ENCODE measurements at places on chromosomes 6 and 20.

- peak; percentile 96 for DNase-seq
Measured at GRCh38 chr20:5393218-5393870, 76.6 kb upstream of the PROKR2 start.

GRCh38 chr6:159099276-159099675 is 54.5 kb upstream of the TAGAP start:
- no peak for DNase-seq

DNA sequence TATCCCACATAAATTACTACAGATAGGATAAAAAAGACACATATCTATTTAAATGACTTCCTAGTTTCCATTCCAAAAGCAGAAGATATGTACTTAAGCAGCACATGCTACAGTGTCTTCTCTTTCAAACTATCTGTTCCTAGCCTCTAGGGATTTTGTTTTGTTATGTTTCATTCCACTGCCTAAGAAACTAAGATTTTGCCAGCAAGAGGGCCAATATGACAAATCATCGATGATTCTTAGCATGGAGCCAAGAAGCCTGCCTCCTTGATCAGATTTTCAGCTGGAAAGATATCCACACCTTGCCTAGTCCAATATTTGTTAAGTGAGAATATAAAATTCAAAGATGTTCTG is 7.0 kb downstream of the SNX5 start:
- DNase-seq, result no peak

GRCh38 chr6:170192905-170193304 is 98.0 kb downstream of the DLL1 start:
- no peak for DNase-seq

DNA sequence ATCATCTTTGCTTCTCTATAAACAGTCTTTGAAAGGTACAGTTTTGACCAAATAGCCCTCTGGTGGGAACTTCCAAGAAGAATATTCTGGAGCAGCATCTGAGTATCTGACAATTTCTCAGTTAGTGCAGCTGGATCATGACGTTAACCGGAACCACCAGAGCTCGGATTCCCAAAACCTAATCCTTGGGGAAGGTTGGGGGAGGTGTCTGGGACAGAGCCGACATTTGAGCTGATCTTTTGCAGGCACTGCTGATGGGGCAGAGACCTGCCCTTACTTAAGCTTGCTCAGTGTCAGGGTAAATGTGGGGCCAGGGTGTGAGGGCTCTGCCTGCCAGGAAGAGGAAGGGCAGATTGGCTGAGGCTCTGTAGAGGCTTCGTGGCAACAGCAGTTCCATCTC is 416.6 kb downstream of the DHX35 start:
- DNase-seq, result no peak

- peak; percentile 81 for DNase-seq
Measured at GRCh38 chr6:89940225-89941027, 46.2 kb downstream of the GJA10 start.

DNA sequence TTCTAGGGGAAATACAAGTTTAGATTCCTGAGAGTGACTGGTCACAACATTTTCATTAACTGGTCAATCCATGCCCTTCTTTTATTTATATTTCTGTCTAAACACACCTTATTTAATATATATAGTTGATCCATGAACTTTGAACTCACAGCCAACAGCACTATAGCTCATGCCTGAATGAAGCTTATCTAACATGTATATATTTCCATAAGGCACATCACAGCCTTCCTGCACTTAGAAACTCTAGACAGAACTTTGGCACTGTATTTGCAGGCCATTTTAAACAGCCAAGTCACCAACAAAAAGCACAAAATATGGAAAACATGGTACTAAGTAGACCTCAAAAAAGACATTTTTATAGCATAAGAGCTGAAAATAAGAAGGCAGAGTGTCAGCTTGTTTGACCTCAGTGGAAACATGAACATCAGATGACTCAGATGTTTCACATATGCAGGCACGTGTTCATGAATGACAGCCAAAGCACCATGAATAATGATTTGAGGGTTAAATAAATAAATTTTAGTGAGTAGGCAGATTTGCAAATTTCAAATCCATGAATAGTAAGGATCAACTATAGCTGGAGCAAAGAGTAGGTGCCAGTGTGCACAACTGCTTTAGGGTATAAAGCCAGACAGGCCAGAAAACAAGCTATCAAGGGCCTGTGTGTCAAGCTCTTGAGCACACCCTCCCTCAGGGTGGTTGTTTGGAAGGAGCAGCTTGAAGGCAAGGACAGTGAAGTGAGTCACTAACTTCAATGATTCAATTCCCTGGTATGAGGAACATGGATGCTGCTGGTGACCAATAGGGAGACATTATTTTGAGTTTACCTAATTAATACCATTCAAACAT is 88.9 kb upstream of the NT5E start:
- no peak for DNase-seq

GRCh38 chr6:127918506-127919427 is 17.9 kb upstream of the THEMIS start:
- no peak for DNase-seq

DNA sequence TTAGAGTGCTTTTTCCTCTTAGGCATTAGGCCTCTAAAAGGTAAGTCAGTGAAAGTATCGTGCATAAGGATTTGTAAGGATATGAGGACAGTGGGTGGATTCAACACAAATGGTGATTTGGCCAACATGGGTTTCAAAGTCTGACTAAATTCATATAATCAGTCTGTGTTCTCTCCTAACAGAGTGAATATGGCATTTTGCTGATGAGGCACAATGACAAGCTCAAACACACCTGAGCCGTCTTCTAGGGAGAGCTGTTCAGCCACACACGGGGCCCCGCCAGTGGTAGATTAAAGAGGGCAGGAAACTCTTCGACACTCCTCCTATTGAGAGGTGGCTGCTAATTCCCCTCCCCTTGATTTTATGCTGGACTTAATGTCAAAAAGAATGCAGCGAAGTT is 59.5 kb upstream of the PROKR2 start:
- no peak for DNase-seq

DNA sequence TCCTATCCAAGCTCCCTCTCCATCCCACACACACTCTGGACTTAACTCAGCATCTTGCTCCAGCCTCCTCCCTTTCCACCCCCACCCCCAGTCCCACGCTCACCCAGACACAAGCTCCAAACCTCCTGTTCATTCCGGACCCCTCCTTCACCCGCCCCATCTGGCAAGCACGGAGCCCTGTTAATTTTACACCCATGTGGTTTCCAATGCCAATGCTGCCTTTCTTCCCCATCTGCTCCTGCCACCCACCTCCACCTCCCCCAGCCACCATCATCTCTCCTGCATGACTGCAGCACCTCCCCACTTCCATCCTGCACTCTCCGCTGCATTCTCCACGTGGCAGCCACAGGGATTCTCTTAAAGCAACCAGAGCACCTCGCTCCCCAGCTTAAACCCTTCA is 9.9 kb upstream of the CDK5RAP1 start:
- no peak for DNase-seq

DNA sequence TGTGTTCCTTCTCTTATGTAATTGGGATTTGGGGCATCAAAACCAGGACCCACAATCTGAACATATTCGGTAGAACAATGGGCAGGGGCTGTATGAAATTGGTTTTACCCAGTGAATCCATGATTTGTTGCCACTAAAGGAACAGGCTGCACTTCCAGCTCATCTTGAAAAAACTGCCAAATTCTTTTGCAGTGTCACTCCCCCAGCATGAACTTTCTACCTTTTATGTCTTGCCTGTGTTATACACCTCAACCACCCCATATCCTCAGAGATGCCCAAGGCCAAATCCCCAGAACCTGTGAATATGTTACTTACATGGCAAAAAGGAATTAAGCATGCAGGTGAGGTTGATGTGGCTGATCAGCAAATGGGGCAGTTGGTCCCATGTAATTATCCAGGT is 280.2 kb upstream of the ECI2 start:
- no peak for DNase-seq

DNA sequence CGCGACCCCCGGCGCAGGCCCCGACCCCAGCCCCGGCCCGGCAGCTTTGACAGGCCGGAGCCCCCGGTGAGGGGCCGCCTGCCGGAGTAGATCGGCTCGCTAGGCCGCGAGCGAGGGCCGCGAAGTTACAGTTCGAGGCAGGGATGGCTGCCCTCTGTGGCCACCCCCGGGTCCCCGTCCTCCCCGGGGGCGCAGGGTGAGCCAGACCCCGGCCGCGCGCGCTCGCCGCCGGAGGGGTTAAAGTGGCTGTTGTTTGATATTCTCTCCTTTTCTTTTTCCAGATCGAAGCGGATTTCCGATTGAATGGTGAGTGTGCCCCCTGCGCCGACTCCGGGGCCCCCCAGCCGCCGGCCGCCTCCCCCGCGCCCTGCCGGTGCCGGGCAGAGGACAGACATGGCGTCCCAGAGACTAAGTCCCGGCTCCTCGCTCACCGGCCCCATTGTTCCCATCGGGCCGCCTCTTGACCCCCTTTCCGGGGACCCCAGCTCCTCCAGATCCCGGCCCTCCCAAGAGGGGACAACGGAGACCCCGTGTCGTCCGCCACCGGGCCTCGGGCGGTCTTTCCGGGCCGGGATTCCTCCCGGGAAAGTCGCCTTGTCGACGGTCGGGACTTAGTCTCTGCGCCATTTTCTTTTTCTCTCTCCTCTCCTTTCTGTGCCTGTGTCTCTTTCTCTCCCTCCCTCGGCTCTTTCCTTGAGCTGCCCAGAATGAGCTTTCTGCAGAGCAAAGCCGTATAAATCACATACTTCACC is 704 bp downstream of the TOP1 start:
- DNase-seq, result peak; percentile 7

GRCh38 chr6:13288969-13289391 is 39.4 kb downstream of the TBC1D7 start:
- DNase-seq, result no peak

DNA sequence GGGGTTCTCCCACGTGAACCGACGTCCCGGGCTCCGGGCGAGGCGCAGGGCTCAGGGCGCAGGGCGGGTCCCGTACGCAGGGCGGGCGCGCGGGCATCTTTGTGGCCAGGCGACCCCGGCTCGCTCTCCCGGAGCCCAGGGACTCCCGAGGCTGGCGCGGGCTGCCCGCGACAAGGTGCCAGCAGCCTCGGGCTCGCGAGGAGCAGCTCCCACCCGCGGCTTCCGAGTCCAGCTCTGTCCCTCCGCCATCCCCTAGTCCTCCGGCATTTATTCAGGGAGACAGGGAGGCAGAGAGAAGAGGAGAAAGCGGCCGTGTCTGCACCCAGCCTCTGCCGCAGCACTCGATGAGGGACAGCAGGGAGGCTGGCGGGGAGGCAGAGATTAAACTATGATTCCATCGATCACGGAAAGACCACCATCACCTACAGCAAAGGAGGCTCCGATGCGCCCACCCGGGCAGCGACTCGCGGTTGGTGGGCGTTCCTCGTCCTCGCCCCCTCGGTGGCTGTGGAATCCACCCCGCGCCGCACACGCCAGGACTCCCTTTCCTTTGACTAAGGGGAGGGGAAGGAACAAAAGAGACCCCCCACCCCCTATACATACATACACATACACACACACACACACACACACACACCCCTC is 1.1 kb downstream of the RGS17 start:
- no peak for DNase-seq

DNA sequence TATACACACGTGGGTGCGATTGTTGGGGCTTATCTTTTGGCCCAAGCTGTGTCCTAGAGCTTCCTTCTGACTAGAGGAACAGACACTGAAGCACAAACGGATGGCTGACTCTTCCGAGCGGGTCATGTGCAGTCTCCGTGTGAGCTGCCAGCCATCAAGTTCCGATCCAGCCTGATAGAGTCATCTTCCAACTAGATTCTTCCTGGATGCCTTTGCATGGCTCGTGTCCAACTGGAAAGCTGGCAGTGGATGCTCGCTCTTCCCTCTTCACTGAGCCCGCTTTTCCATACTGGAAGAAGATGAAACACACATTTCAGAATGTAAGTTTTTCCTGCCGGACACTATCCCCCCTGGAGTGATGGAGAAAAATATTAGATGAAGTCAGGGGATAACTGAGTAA is 148.1 kb downstream of the SCML4 start:
- no peak for DNase-seq

GRCh38 chr20:59269411-59270025 is 30.9 kb upstream of the EDN3 start:
- DNase-seq, result no peak

DNA sequence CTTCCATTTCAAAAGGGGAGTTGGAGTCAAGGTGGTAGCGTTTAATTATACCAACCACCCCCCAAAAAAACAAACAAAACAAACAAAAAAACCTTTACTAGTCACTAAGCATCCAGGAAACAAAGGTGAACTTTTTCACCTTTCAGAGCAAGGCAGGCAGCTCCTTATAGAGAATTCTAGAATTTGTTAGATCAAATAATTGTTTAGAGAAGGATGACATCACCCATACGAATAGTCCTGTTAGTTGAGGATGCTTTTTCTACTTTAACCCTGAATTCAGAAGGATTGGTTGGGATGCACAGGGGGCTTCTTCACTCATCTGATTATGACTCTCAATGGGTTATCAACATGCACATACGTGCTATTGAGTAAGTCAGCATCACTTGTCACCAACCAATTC is 44.3 kb downstream of the GNAS start:
- no peak for DNase-seq

GRCh38 chr6:156559162-156559690 is 218.0 kb upstream of the ARID1B start:
- peak; percentile 39 for DNase-seq

- DNase-seq, result peak; percentile 85
Measured at GRCh38 chr20:48995589-48995988, 50.5 kb upstream of the CSE1L start.

GRCh38 chr6:83884523-83884922 is 25.0 kb downstream of the CYB5R4 start:
- DNase-seq, result peak; percentile 51

GRCh38 chr6:53578371-53578770 is 33.5 kb upstream of the GCLC start:
- peak; percentile 61 for DNase-seq

- DNase-seq, result no peak
Measured at GRCh38 chr6:142874676-142875075, 70.3 kb downstream of the HIVEP2 start.

DNA sequence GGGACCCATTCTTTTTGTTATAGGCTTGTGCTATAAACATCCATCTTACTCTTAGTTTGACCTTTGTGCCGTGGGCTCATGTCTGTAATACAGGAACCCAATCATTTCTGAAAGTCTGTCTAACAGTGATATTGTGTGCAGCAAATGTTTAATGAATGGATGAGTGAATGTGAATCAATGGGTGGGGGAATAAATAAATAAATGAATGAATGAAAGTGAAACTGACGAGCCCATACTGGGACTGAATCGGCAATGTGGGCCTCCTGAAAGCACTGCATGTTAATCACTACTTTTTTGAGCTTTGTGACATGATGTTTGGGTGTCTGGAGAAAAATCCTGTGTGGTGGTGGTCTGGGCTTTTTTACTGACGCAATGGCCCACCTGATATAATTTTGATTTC is 175.0 kb downstream of the GMPR start:
- DNase-seq, result no peak

DNA sequence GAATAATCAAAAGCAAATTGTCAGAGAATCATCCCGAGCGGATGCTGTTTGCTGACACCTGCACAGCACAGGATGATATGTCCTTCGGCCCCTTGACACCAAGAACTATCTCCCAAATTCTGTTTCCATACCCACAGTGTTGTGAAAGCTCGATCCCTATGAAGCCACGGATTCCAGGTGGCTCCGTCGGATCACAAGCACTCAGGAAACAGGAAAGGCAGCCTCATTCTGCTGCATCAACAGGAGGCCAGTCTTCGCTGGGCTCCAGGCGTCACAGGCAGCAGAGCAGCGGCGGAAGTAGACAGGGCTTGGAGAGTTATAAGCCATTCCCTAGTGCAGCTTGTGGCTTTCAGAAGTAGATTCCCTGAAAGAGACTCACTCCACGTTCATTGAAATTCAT is 342.3 kb downstream of the C6orf118 start:
- no peak for DNase-seq

- no peak for DNase-seq
Measured at GRCh38 chr20:34047917-34048316, 54.2 kb downstream of the RALY start.

Measured in NCI-H748 treated with DMSO at 0.1 percent for 48 hours (cell line).